ENCODE measurements at places on chromosomes 11 and 22.

GRCh38 chr11:134275534-134276395, at the start of gene GLB1L3:
GLB1L3 (plus strand) TSS chr11:134276379; CDS start chr11:134276741, 362 bp downstream.
- no peak for DNase-seq

DNA sequence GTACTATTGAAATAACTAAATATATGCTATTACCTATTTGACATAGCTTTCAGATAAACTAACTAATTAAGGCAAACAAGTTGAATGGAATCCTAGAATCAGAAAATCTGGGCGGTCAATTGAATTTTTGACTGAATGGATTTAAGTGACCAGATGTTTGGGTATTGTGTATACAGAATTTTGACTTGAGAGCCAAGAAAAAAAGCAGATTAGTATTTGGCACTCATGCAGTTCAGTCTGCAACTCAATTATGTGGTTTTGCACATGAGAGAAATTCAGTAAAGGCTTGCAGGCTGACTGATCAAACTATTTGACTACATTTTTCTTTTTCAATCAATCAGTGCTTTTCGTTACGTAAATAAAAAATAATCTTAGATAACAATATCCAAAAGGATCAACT, 254.8 kb downstream of the GUCY1A2 start:
- no peak for DNase-seq

GRCh38 chr11:5369789-5370188, 13.8 kb upstream of the OR51M1 start:
- DNase-seq: no peak

DNA sequence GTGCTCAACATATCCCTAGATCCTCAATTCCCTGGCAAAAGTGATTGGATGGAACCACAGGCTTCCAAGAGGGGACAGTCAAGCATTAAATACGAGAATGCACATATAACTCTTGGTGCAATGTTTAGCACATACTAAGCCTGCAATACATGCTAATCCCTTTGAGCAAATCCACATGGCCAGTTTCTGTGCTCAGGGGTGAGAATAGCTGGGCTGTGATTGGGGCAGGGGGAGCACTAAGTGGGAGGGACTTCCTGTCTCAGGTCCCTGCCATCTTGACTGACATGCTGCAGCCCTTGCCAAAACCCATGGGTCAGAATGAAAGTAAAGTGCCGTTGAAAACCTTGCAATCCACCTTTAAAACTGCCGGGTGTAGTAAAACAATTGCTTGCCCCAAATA, 2.7 kb upstream of the ADAMTS15 start:
- no peak for DNase-seq

DNA sequence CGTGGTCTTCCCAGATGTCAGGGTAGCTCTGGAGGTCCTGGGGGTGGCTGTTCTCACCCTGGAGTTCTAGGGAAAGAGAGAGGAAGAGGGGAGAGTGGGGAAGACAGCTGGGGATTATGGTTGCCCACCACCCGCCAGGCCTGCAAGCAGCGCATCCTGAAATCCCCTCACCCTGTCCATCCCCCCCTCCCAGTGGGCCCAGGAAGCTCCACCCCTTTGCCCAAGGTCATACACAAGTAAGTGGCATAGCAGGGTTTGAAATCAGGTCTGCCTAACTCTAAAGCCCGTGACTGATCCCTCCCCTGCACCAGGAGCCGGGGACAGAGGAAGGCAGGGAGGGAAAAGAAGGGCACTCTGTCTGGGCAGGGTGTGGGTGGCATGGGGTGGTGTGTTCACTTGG, 105.3 kb downstream of the NECTIN1 start:
- no peak for DNase-seq

DNA sequence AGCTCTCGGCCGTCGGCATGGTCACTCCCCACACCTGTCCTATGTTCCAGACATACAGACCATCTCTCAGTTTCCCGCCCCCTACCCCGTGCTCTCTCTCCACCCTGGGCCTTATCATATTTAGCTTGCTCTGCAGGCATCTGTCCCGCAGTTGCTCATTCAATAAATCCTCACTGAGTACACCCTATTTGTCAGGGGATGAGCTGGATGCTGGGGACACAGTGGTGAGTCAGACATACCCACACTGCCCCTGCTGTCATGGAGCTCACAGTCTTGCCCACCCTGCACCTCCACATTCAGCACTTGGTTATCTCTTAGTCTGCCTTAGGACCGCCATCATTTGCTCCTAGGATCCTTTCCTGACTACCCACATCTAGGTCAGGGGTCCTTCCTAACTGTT, 313.8 kb downstream of the LARGE1 start:
- DNase-seq: no peak

DNA sequence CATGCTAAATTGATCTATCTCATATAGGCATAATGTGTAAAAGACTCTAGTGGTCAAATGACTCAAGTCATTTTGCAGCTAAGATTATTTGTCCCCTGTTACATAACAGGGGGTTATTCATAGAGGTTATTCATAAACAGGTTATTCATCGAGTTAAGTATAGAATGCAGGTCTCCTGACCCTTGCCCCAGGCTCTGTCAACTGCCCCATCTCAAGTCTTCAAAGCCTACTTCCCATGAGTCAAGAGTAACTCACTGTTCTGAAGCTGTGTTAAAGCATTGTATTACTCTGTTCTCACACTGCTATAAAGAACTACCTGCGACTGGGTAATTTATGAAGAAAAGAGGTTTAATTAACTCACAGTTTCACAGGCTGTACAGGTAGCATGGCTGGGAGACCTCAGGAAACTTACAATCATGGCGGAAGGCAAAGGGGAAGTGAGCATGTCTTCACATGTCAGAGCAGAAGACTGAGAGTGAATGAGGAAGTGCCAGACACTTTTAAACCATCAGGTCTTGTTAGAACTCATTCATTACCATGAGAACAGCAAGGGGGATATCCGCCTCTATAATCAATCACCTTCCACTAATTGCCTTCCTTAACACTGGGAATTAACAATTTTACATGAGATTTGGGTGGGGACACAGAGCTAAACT, 226.2 kb upstream of the BLID start:
- no peak for DNase-seq

DNA sequence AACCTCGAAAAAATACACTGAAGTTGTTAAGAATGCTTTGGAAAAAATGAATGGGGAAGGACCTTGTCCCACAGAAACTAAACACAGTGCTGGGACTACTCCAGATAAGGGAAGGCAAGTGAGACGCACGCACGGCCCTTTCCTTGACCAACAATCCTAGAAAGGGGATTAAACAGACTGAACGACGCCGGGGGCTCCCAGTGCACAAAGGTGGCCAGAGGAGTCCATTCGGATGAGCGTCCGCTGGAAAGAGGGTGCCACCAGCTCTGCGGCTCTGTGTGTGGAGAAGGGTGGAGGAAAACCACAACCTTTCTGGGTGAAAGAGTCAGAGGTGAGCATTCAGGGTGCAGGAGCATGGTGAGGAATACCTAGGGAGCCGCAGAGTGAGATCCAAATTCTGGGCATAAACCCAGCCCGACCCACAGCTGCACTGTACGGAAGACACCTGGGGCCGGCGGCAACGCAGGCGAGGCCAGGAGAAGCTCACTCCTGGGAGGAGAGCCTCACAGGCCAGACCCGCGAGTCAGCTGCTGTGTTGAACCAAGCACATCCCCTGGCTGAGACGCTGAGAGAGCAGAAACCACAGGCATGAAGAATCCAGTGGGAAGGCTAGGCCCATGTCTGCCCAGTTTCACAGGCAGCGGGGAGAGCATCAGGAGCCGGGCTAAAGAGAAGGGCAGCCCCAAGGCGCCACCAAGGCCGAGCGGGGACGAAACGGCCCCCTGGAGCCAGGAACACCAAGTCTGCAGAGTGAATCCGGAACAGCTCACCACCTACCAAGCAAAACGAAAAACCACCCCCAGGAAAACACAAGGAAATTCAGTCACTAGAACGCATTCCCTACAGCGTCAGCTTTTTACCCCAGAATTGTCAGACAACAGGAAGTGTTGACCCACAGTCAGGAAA, 177.1 kb downstream of the BRD1 start:
- no peak for DNase-seq

- DNase-seq: no peak
These were observed 56.7 kb downstream of the C11orf58 start for GRCh38 chr11:16795146-16795545.

GRCh38 chr22:43392385-43392989, 19.3 kb upstream of the MPPED1 start:
- DNase-seq: no peak

DNA sequence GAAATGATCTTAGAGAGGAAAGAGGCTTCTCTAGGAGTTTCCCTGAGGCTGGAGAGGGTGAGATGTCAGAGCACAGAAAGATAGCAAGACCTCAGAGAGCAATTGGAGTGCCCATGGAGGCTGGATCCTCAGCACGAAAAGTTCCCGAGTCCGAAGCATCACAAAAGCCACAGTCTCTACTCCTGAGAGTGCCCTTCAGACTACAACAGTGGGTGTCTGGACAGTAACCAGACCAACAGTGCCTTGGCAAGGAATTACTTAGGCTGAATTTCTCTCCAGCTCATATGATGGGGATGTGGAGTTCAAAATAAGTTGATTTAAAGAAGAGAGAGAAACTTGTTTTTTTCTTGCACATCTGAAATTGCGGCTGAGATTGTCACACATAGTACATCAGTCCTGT, 31.9 kb upstream of the PSMA1 start:
- DNase-seq: no peak

- DNase-seq: no peak
These were observed 11.5 kb downstream of the CABP7 start for GRCh38 chr22:29731058-29731850.
